Activated CD8-positive, alpha-beta memory T cell treated with anti-CD3 and anti-CD28 coated beads, Interleukin-2, amount 10 ng/mL, durations not matched to agents 7 days and 5 days (primary cell): ENCODE measurements at places on chromosomes 1 and 21.

DNA sequence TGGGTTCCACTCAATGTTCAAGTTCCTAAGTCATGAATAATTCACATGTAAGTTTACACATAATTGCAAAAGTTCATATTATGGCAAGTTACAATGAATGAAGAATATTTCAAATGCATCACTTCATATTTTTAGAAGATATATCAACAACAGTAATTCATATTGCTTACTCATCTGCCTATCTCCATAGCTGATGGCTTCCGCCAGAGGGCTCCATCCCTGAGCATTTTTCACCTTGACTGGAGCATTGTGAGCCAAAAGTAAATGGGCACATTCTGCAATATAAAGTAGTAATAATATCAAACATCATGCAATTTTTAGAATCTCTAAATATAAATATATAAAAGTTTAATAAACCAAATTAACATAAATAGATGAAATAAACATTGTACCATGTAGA, 29.8 kb downstream of the ANKRD13C start:
- no peak for DNase-seq

GRCh38 chr1:228469413-228470162, 17.6 kb upstream of the RNF187 start:
- no peak for DNase-seq

GRCh38 chr1:82330330-82330729, 529.6 kb downstream of the ADGRL2 start:
- DNase-seq: no peak

DNA sequence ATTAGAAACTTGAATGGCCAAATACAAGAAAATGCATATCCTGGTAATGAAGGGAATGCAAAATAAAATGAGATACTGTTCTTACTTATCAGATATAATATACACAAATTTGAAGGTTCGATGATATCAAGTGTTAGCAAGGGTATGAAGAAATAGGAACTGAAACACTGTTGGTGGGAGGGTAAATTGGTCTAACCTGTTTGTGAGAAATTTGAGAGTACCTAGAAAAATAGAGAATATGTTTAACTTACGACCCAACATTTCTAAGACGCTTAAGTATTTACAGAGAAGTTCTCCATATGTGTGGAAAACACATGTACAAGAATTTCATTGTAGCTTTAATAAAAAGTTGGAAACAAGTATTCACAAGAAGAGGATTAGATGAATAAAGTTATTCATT, 25.9 kb downstream of the ATG4C start:
- no peak for DNase-seq

- peak; percentile 72 for DNase-seq
Observed at GRCh38 chr21:42063571-42064521, 7.3 kb upstream of the UMODL1 start.

DNA sequence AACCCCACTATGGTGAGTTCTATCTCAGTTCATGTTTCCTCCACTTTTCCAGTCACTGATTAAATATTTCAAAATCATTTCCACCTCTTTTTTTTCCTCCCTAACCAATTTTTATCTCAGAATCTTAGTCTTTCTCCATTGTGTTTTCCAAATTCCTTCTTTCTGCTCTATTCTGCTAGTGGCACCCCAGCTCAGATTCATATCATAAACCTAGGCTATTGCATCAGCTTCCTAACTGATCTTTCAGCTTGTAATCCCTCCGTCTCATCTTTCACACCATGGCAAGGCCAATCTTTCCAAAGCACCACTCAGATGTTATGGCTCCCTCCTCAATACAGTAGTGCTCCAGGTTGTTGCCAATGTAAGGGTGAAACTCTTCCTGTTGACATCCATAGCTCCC, 631.9 kb downstream of the PLPP3 start:
- DNase-seq: no peak

DNA sequence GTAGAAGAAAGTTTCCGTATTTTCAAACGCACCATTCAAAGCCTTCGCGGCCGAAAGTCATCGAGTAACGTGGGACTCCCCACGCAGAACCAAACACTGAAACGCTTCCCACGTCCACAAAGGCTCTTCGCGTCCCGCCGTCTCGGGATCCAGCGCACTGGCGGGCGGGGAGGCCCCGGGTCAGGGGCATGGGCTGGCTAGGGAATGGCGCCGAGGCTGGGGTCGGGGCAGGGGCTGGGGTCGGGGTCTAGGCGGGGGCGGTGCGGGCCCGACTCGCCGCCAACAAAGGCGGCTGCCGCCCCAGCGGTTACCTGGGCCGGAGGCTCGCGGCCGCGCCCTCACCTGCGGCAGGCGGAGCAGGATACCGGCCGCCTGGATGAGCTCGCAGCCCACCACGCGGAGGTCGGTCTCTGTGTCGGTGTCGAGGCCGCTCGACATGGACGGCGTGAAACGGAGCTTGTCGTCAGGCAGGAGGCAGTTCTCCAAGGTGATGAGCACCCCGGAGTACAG, 403 bp downstream of the CCNL2 start:
- DNase-seq: no peak

DNA sequence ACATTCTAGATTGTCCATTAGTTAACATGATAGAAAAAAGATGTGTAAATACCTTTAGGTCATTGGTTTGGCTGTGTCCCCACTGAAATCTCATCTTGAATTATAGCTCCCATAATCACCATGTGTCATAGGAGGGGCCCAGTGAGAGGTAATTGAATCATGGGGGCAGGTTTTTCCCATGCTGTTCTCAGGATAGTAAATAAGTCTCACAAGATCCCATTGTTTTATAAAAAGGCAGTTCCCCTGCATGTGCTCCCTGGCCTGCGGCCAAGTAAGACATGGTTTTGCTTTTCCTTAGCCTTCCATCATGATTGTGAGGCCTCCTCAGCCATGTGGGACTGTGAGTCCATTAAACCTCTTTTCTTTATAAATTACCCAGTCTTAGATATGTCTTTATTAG, 32.5 kb upstream of the SLC44A5 start:
- no peak for DNase-seq

GRCh38 chr1:230507666-230508402, 81.7 kb upstream of the PGBD5 start:
- no peak for DNase-seq

DNA sequence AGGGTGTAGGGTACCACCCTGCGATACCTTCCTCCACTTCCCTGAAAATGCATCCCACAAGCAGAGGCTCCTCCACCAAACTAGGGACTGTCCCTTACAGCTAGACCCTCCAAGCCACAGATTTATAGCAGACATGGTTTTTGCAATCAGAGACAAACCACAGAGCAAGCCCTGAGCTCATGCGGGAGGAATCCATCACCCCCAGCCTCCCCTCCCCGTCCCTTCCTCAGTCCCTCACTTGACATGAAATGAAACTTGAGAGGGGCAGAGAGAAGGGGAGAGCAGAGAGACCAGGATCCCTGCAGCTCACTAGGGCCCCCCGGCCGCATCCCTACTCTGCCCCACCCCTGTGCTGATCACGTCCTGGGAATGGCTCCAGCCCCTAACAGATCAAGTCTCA, 94.9 kb downstream of the MRPL37 start:
- no peak for DNase-seq

DNA sequence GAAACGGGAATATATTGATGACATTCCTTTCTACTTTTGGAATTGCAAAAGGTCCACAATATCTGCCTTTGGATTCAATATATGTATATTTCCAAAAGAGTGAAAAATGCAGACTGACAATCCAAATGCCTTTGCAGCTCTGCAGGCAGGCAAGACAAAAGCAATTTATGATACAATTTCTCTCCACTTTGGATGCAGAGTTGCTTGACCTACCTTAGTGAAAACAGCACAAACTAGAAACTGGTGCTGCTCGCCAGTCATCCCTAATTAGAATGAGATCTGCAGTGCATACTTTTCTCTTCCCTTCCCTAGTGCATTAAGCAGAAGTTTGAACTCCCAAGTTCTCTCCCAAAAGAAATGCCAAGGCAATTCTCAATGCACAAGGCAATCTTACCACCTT, 56.8 kb downstream of the KIAA0319L start:
- no peak for DNase-seq

GRCh38 chr1:199313444-199313843, 674.6 kb downstream of the PTPRC start:
- no peak for DNase-seq

- no peak for DNase-seq
Observed at GRCh38 chr1:232909752-232910151, 40.7 kb upstream of the NTPCR start.

- no peak for DNase-seq
Observed at GRCh38 chr1:76901158-76901767, 34.0 kb downstream of the ST6GALNAC5 start.

- peak; percentile 74 for DNase-seq
Observed at GRCh38 chr1:41726899-41727748, 191.6 kb downstream of the HIVEP3 start.

GRCh38 chr21:23986214-23986613, 1621.1 kb downstream of the MRPL39 start:
- no peak for DNase-seq

- DNase-seq: peak; percentile 1
Observed at GRCh38 chr1:207998691-207999090, 87.8 kb upstream of the CD34 start.

GRCh38 chr1:33169290-33170055, 12.4 kb downstream of the TRIM62 start:
- no peak for DNase-seq

GRCh38 chr1:184101571-184101970, 50.0 kb downstream of the TSEN15 start:
- no peak for DNase-seq

DNA sequence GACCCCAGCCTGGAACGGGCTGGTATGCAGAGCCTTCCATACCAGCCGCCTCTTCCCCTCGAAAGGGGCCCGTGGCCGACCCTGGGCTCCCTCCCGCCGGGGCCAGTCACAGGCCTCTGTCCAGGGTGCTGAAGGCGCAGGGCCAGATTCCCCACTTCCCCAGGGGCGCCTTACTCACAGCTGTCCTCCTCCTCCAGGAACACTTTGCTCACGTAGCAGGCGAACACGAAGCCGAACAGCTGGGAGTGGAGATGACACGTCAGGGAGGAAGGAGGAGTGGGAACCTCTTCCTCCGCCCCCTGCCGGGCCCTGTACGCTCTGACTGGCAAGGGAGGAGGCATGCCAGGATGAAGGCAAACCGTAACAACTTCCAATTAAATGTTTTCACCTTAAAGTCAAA, 57.3 kb downstream of the NKAIN1 start:
- DNase-seq: peak; percentile 65

DNA sequence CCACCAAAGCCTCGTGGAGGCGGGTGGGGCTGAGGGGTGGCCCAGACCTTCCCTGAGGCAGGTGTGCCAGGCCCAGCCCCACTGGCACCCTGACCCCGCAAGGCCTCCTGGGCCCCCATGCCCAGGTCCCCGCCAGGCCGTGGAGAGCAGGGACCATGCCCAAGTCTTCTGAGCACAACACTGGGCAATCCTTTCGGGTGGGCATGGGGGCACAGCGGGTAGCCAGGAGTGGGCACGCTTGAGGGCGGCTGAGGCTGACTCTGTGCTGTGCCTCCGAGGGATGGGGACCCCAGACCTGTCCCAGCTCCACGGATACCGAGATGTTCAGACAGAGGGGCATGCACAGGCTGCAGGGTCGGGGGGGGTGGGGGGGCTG, 12.9 kb downstream of the CFAP410 start:
- no peak for DNase-seq

GRCh38 chr21:43306911-43307676, 119.8 kb downstream of the SIK1 start:
- no peak for DNase-seq

GRCh38 chr1:193321242-193321840, 134.9 kb upstream of the B3GALT2 start:
- DNase-seq: no peak

DNA sequence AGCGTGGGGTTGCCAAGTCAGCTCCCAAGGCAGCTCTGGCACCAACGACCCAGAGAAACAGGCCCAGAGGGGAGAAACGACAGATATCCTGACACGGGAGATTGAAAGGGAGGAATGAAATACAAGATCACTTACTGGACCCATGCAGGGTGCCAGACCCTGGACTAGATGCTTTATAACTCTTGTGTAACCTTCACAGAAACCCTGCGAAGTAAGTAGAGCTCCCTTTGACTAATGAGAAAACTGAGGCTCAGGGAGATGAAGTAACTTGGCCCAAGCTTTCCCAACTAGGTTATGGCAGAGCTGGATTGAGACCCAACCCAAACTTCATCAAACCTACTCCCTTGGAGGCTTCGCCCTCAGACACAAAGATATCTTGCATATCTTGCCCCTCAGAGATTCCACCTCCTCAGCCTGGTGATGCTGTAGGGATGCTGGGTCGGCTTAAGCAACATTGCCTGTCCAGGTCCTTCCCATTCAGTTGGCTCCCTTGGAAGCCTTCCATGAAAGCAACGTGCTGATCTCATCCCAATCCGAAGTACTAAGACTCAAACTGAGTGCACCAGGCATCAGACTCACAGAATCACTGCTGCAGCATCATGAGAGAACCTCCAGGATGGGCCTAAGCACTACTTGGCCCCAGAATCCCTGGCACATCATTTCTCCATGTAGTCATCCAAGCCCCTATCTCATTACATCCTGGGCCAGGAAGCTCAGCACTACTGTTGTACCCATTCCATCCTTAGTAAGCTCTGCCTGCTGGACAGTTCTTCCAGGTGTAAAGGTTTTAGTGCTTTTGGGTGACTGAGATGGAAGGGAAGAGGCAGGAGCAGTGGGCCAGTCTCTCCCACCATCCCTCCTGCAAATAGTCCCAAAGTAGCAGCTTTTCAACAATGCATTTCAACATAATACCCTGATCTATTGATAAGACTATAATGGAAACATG, 1.1 kb upstream of the IGSF9 start:
- no peak for DNase-seq

GRCh38 chr1:17922833-17923232, 167.7 kb downstream of the ACTL8 start:
- DNase-seq: no peak

- DNase-seq: no peak
Observed at GRCh38 chr1:162389971-162390370, 8.4 kb downstream of the C1orf226 start.

- DNase-seq: no peak
Observed at GRCh38 chr1:94971491-94971924, 44.6 kb upstream of the CNN3 start.

- no peak for DNase-seq
Observed at GRCh38 chr1:66244429-66244828, 289.5 kb upstream of the SGIP1 start.

DNA sequence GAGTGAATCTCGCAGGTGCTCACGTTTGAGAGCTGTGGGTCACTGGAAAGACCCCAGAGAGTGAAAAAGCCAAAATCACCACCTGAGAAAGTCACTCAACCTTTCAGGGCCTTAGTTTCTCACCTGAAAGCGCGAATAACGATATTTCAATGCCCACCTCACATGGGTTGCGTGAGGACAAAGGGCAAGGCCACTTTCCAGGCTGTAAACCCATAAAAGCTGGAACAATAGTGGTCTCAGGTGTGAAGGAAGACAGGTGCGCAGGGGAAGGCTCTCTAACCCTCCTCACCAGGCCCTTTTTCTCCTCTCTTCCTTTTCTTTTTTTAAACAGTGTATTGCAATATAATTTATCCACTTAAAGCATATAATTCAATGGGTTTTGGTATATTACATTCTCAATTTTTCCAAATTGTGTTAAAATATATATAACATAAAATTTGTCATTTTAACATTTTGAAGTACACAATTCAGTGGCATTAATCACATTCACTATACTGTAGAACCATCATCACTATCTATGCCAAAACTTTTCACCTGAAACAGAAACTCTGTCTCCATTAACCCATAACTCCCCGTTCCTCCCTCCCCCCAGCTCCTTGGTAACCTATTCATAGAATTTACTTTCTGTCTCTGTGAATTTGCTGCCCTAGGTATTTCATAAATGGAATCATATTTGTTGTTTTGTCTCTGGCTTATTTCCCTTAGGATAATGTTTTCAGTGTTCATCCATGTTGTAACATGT, 118.4 kb upstream of the TNR start:
- no peak for DNase-seq

- no peak for DNase-seq
Observed at GRCh38 chr1:39877980-39878956, 5.0 kb downstream of the TRIT1 start.
